ENCODE measurements at places on chromosomes 3 and 15.

- no peak for DNase-seq
Observed at GRCh38 chr3:197503652-197504051, 52.1 kb downstream of the BDH1 start.

DNA sequence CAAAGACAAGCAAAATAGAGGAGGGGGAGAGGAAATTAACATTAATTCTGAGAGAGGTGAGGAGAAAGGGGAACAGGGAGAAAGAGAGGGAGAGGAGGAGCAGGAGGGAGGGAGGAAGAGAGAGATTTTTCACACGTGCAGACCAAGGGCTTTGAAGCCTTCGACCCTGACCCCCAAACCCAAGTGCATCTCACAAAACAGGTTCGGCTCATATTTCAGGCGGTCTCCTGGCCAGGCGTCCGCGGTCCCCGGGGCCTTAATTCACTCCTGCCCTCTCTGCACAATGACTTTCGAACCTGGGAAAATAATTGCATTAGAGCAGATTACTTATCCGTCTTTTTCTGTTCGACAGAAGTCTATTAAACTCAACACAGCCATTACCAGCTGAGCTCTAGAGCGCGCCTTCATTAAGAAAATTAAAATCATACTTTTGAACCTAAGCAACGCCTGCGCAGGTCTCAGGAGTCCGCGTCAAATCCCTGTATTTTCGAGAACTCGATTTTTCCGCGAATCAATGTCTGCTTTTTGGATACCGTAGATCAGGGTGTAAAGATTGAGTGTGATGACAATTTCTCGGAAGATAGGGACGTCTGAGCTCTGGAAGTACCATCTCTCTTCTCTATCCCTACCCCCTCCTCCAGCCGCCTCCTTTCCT, 220.7 kb downstream of the MEIS2 start:
- DNase-seq, result no peak

- DNase-seq, result peak; percentile 84
Observed at GRCh38 chr15:56244038-56244810, 545 bp upstream of the RFX7 start.

- no peak for DNase-seq
Observed at GRCh38 chr15:29312387-29312786, 42.8 kb upstream of the NSMCE3 start.

- no peak for DNase-seq
Observed at GRCh38 chr3:47421741-47422649, 41.2 kb downstream of the PTPN23 start.

Measured in NCI-H1436 (cell line).